Posterior vena cava (tissue), 2 donors: ENCODE measurements at places on chromosomes 2 and 18.

DNA sequence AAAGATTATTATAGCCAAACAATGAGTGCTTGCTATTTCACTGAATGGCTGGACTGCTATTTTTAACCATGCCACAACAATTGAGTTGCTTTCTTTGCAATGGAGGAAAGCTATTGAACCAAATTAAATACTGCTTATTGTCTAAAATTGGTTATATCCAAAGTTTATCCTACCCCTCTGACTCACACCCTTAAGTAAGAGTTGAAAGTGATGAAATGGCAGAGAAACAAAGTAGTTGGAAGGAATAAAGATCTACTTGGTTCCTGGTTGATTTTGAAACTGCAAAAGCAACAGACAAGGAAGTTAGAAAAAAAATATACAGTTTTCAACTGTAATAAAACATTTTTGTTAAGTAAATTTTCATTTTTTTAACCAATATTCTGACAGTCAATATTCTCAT is 47.5 kb downstream of the EML4 start:
- no peak for DNase-seq

DNA sequence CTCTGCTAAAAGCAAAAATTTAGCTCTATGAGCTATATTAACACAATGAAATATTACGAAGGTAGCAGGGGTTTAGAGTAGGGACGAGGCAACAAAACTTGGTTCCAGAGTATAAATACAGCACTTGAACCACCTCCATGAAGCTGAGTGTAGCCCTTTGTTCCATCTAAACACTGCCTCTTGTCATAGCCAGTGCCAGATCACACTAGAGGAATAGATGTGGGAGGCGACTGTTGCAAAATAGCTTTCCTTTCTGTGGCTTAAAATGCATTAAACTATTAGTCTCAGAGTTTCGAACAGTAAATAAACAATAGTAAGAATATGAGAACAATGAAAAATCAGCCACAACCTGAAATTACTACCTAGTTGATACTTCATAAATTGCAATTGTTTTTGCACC is 29.8 kb downstream of the PIEZO2 start:
- no peak for DNase-seq

- no peak for DNase-seq
Observed at GRCh38 chr18:63681449-63682340, 20.0 kb upstream of the SERPINB3 start.

- peak; percentile 69 for DNase-seq
Observed at GRCh38 chr2:128503399-128504245, 185.0 kb upstream of the HS6ST1 start.

DNA sequence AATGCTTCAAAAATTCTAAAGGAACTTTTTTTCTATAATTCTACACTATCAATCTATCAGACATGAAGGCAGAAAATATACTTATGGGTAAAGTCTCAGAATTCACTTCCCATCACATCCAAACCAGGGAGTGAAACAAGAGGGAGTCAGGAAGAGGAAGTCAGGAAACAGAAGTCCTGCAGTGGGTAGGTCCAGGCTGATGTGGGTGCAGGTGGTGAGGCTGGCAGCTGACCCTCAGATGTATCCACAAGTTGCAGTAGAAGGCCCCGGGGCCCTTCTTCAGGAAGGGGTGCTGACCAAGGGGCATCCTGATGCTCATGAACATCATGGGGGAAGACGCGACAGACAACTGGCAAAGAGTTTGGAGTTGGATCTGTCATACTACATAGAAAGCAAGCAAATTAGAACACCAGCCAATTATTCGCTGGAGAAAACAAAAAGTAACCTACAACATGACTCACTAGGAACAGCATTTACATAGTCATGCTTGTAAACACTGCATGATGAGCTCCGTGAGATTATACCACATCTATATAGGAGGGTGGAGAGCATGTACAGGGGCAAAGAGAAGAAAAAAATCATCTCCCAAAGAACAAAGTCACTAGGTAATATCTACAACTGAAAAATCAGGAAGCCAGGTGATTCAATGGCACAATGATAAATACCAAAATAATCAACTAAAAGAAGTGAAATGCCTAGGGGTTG is 4.2 kb downstream of the UXS1 start:
- DNase-seq = no peak

GRCh38 chr2:232886176-232886575 is 16.1 kb downstream of the SNORC start:
- peak; percentile 50 for DNase-seq

DNA sequence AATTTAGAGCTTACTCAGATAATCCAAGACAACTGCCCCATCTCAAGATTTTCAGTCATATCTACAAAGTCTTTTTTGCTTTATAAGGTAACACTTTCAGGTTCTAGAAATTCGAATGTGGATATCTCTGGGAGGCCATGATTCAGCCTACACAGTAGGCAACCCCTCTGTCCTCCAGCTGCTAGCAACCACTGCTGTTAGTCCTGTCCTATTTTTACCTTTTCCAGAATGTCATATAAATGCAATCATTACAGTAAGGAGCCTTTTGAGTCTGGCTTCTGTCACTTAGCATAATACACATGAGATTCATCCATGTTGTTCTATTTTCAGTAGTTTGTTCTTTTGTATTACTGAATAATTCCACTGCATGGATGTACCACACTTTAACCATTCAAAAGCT is 28.5 kb upstream of the MARCHF7 start:
- DNase-seq = no peak

- DNase-seq = no peak
Observed at GRCh38 chr18:29034113-29034856, 857.4 kb upstream of the CDH2 start.

DNA sequence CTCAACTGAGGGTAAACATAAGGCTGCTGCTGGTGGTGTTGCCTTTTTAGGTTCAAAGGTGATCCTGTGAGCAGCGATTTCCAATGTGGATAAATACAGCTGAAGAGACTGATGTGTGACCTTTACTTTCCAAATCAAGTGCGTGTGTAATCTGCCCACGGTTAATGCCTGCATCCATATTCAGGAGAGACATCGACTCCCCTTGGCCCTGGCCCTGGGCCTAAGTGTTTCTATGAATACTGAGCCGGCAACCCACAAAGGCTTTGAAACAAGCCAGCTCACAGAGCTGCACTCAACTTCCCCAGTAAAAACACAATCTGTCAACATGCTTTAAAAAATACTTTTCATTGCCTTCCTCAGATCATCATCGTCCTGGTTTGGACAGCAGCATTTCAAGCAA is 1026.6 kb downstream of the TMEM182 start:
- no peak for DNase-seq

GRCh38 chr2:101723371-101724124 is 26.0 kb downstream of the MAP4K4 start:
- DNase-seq = no peak

GRCh38 chr18:50633992-50634391 is 74.1 kb downstream of the MAPK4 start:
- no peak for DNase-seq
